ENCODE measurements at places on chromosomes 1 and 21.

- DNase-seq, result peak; percentile 25
Observed at GRCh38 chr21:44547656-44548331, 3.5 kb downstream of the KRTAP10-2 start.

DNA sequence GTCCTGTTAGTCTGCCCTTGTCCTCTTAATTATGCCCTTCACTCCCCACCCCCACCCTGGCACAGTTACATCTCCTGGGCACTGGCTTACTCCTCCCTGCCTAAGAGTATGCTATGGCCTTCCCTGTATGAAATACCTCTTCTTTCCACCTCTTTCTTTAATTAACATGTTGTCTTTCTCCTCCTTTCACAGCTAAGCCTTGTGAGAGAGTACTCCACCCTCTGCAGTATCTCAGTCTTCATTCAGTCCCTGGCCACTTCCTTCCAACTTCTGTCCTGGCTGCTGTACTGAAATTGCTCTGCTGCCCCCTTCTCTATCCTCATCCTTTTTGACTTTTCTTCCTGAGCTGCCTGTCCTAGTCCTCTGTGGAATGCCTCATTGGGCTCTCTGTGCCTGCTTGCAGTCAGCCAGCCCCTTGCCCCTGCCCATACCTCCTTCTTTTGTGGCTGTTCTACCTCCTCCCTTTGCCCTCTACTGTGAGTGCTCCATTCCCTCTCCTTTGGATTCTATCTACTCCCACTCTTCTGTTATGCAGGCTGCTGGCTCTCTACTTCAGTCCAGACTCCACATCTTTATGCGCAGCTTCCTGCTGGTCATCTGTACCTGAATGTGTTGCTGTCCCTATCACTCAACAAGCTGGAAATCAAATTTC is 8.3 kb downstream of the NOS1AP start:
- no peak for DNase-seq

- DNase-seq, result no peak
Observed at GRCh38 chr1:30272277-30273020, 450.9 kb downstream of the MATN1 start.

GRCh38 chr21:45082736-45083135 is 8.4 kb downstream of the ADARB1 start:
- DNase-seq, result no peak

DNA sequence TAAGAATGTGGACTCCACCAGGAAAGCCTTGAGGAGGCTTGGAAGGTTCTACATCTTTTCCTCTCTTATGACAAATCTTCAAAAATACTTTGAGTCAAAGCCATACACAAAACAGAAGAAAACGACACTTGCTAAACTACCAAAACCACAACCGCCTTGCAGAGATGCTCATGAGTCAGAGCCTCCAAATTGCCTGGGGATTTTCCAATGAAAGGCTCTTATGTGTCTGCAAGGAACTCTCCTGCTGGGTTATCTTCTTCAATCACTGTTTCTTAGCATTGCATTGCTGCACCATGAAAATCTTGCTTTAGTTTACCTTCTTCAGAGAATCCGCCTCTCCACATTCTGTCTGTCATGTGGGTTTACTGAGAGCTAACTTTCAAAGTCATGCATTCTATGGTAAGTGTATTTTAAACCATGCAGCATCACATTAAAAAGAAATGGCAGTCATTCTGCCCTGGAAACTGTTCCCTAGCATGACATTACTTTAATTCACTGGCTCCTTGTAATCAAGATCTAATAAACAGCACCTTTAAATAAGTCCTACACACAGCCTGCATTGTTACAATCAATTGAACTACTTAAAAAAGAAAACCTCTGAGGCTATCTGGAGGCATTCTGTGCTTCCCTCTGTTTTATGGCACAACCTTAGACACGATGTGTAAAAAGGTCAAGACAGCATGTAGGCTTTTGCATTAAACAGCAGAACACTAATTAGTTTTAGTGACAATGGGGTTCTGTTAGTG is 210.0 kb upstream of the FOXD3 start:
- peak; percentile 7 for DNase-seq

DNA sequence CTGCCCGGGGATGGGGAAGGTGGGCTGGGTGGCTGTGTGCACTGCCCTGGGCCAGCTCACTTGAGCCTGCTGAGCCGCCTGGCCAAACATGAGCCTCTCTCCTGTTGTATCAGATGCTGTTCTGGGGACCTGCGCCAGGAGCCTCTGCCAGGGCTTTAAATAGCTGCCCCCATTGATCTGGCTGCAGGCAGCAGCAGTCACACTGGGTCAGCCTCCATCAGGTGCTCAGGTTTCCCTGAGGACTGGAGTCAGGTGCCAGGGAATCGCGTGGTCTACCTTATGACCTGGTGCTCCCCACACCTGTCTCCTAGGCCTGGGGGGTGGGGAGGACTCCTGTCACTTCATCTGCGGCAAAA is 700 bp upstream of the CCDC28B start:
- no peak for DNase-seq

- peak; percentile 57 for DNase-seq
Observed at GRCh38 chr1:20367116-20367585, 76.5 kb downstream of the VWA5B1 start.

DNA sequence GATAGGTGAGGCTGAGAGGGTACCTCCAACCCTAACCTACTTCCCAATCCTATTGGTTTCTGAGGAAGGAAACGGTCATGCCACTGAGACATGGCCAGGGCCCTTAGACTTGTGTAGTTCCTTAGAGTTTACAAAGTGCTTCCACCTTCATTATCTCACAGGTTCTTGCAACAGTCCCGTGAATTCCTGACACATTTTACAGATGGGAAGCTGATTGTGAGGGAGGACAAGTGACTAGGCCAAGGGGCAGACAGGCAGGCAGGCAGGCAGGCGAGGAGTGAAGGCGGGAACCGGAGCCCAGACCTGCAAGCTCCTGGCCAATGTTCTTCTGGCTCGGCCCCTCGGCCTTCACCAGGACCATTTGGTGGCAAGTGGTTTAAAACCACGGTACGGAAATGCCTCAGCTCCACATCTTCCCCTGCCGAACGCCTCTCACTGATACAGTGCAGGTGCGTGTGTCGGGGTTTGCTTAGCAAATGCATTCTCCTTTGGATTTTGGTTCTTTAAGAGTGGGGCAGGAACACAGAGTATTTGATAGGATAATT is 45.1 kb downstream of the ZBTB18 start:
- DNase-seq, result no peak

DNA sequence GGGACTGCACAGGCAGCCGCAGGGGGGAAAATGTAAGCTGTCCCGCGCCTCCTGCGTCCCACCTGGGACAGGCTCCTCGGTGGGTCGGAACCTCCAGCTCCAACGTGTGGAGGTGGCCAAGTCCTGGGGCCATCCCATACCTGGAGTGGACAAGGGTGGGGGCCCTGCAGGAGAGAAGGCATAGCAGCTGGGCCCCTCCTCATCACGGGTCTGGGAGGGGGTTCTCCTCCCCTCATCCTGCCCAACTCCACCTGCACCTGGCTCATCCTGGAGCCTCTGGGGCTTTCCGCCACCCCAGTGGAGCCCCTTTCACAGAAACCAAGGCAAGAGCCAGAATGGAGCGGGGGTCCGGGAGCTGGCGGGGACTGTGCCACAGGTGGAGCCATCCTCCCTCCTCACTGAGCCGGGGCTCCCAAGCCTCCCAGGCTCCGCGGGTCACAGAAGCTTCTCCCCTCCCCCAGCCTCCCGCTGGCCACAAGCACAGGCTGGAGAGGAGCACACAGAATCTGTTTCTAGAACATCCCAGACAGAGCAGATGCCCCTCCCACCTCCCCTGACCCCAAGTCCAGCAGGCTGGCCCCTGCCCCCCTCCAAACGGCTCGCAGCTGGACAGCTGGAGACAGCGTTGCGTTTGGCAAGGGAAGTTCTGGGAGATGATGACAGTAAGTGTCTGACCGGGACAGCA is 65.8 kb downstream of the MEGF6 start:
- no peak for DNase-seq

DNA sequence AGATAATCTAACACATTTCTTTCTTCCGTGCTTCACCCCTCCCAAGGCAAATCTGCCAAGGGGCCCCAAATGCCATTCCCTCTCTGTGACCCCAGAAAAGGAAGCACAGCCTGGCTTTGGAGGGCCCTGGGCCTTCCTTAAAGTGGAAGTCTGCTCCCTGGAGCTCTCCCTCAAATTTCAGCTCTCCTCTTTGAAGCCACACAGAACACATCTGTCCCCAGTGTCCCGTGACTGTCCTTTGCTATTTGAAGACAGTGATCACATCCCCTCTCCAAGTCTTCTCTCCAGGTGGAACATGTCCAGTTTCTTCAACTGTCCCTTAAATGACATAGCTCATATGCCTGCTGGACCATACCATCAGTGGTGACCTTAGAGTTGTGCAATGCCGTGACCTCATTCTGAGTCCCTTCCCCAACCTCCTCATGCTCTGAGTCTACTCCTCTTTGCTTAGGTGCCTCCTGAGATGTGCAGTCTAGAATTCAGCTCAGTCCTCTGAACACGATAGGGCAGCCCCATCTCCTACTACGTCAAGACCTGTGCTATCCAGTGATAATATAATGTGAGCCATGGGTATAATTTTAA is 18.4 kb upstream of the FOXO6 start:
- DNase-seq, result no peak

GRCh38 chr1:220928320-220928719 is 49.1 kb downstream of the HLX start:
- no peak for DNase-seq

Measured in activated CD4-positive, alpha-beta T cell treated with anti-CD3 and anti-CD28 coated beads for 48 hours (primary cell).